Activated naive CD4-positive, alpha-beta T cell treated with anti-CD3 and anti-CD28 coated beads, Interleukin-2, amount 50 U/mL, for 72 hours (primary cell): ENCODE measurements at places on chromosomes 5 and 9. TPM values are rescaled to one million over a fixed set of nuclear protein-coding genes. Genes with fewer than 3 reads are reported as not detected.

GRCh38 chr5:163727028-163727427 is 221.6 kb downstream of the MAT2B start:
- no peak for DNase-seq

- no peak for DNase-seq
Observed at GRCh38 chr5:43530648-43531047, 15.7 kb upstream of the C5orf34 start.

- no peak for DNase-seq
Observed at GRCh38 chr5:137215261-137215660, 283.9 kb downstream of the SPOCK1 start.

- DNase-seq, result no peak
Observed at GRCh38 chr5:40385544-40385943, 294.2 kb upstream of the PTGER4 start.

DNA sequence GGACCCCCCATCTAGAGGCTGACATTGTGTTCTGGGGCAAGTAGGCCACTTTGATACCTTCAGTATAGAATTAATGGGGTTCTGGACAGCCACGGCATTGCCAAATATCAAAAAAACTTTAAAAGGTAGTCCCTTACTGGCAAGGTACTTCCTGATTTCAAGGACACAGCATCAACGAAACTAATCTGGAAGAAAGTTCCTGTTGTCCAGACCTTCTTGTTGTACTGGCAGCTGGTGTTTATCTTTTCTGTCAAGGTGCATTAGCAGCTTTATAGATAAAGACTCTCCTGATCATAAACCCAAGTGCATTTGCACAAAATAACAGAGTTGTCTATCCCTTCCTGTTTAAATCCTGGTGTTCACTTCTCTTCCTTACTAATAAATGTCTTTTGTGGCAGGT is 23.7 kb upstream of the GOLGA1 start:
- no peak for DNase-seq

GRCh38 chr9:13919401-13919800 is 394.5 kb downstream of the NFIB start:
- no peak for DNase-seq

GRCh38 chr5:40399349-40399748 is 280.4 kb upstream of the PTGER4 start:
- DNase-seq, result no peak

DNA sequence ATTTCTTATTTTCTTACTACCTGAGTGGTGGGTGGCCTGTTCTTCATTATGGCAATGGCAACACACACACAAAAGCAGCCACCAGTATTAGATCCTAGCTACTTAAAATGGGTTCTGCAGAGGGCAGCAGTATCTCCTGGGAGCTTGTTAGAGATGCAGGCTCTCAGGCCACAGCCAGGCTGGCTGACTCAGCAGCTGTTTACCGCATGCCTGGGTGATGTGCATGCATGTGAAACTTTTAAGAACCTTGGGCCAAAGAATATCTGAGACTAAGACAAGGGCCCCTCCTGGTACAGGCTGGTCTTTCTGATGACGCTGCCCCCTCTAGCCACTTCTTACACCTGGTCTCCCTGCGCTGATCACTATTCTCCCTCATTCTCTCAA is 399.0 kb downstream of the MED10 start:
- no peak for DNase-seq

DNA sequence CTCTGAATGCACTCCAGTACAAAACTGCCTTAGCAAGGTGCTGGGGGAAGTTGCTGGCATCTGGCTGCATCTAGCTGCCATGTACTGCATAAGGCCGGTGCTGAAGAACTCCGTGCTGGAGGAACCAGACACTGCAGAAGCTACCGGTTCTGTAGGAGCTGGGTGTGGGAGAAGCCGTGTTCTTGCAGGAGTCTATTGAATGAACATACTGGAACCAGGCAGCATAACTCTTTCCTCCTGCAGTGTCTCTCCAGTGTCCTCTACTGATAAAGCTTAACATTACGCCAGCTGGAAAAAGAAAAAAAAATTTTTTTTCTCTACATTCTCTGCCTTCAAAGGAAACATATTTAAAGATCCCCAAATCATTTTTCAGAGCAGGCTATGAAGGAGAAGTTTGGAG is 38.5 kb downstream of the VPS13A start:
- no peak for DNase-seq

DNA sequence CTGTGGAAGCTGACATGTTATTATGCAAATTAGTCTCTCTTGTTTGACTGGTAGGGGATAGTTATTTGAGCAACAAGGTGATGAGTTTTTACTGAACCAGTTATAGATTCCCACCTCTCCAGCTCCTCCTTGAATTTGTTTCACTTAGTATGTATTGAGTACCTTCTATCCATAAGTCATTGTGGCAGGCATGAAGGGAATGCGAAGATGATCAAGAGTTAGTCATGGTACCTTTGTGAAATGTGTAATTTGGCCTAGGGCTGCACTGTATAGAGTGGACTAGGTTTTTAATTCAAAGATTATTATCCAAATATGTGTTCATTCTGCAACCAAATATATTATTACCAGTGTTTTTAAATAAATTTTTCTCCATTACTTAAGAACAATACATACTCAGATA is 110.1 kb downstream of the HACD4 start:
- no peak for DNase-seq

GRCh38 chr9:112232233-112232632 is 57.1 kb upstream of the SUSD1 start:
- DNase-seq, result no peak

- DNase-seq, result no peak
Observed at GRCh38 chr9:135480071-135480939, 723 bp downstream of the PPP1R26 start.

DNA sequence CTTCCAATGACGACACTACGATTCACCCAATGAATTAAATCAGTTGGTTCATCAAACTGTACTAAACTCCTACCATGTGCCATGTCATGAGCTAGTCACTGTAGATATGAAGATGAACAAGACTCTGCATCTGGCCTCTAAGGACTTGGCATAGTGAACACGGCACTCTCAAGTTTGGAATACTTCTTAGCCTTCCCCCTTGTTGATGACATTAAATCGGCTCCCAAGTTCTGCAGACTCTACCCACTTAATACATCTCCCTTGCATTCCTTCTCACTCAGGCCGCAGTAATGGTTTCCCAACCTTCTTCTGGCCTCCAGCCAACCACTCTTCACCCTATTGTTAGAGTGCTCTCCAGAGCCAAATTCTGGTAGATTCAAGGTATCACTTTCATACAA is 184.7 kb downstream of the MAPKAP1 start:
- no peak for DNase-seq

GRCh38 chr5:96066386-96066719 is 104.7 kb upstream of the ELL2 start:
- no peak for DNase-seq

DNA sequence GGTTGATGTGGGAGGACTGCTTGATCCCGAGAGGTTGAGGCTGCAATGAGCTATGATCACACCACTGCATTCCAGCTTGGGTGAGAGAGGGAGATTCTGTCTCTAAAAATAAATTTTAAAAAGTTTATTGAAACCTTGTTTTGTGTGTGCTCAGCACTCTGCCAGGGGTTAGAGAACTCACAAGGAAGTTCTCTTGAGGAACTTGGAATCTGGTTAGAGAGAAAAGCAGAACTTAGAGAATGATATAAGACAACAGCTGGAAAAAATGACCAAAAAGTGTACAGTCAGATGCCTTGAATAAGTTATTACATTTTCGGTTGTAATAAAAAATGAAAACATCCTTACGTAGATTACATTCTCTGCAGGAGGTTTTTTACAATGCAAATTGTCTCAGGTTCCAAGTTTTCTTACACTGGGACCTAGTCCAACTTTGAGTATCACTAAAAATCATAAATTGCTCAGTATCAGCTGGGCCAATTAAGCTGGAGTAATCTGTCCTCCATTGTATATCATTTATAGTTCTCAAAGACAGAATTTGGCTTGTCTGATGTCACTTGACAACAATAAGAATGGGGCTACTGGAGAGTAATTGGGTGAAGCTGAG is 21.7 kb upstream of the TENT2 start:
- DNase-seq, result no peak

DNA sequence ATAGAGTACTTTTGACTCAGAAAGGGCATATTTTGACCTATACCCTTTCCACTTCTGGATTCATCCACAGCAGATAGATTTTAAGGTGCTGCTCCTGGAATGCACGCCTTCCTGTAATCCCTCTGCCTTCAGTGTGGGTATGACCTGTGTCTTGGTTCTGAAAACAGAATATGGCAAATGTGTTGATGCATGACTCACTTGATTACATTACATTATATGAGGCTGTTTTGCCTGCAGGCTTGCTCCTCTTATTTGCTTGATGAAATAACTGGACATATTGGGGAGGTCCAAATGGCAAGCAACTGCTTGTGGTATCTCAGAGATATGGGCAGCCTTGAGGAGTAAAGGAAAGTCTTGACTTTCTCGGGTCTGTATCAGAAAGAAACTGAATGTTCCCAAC is 468.6 kb downstream of the CDH18 start:
- DNase-seq, result no peak

- no peak for DNase-seq
Observed at GRCh38 chr9:127473932-127474331, 22.6 kb downstream of the LRSAM1 start.

- no peak for DNase-seq
Observed at GRCh38 chr5:15926586-15926985, 253.0 kb downstream of the MARCHF11 start.

- no peak for DNase-seq
Observed at GRCh38 chr5:173926359-173926758, 38.2 kb downstream of the CPEB4 start.

GRCh38 chr5:1087428-1087827 is 24.4 kb downstream of the SLC12A7 start:
- no peak for DNase-seq

GRCh38 chr5:1322955-1323802 is 21.7 kb downstream of the CLPTM1L start:
- peak; percentile 49 for DNase-seq

GRCh38 chr5:151005187-151005949 is 15.0 kb upstream of the GPX3 start:
- DNase-seq, result no peak

DNA sequence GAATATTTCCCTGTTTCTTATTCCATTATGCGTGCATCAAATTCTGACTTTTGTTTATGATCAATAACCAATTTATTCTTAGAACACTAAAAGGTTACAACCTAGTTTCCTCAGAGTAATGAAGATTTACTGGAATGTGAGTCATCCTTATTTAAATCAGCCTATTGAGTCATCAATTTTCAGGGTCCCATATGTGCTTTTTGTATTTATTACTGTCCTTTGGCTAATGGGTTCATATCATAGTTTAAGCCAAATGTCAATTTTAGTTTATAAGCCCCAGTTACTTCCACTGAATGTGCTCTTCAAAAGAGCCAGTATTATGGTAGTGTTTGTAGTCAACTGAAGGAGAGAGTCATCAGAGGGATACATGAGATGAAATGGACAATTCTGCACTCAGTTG is 359.2 kb downstream of the PRR16 start:
- no peak for DNase-seq

GRCh38 chr5:172903790-172904189 is 55.4 kb upstream of the RPL26L1 start:
- no peak for DNase-seq

- no peak for DNase-seq
Observed at GRCh38 chr5:44402084-44402483, 12.9 kb upstream of the FGF10 start.

- no peak for DNase-seq
Observed at GRCh38 chr5:91110686-91111085, 272.4 kb downstream of the ARRDC3 start.

DNA sequence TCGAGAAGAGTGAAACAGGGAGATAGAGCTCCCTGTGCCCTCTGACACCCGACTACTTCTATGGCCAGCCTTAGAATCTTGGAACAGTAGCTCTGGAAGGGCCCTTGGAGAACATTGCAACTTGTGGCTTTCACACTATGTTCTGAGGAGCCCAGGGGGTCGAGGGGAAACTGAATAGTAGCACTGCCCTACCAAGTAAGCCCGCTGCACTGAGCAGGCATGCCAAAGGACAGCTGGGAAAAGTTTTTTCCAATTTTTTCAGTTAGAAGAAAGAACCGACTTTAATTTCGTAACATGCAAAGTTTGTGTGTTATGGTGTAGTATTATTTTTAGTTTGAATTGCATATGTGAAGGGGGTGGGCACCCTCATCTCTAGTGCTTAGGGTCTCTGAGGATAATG is 10.9 kb downstream of the SMIM3 start:
- DNase-seq, result no peak

- DNase-seq, result no peak
Observed at GRCh38 chr5:163696579-163696887, 191.1 kb downstream of the MAT2B start.

- DNase-seq, result no peak
Observed at GRCh38 chr9:119827526-119827925, 458.3 kb upstream of the BRINP1 start.

DNA sequence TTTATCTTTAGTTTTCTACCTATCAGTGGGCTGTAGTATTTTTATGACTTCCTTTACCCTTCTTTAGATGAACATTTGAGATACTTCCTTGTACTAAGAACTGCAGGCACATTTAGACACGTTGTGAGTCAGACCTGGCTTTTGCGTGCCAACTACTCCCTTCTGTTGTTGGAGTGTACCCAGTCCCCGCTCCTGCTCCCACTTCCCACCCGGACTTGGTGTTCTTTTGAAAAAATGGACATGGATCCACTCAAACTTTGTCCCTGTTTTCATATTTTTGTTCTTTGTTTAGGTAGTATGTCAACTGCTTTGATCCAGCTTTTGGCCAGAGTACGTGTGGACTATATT is 60.7 kb downstream of the PARP8 start:
- DNase-seq, result no peak

DNA sequence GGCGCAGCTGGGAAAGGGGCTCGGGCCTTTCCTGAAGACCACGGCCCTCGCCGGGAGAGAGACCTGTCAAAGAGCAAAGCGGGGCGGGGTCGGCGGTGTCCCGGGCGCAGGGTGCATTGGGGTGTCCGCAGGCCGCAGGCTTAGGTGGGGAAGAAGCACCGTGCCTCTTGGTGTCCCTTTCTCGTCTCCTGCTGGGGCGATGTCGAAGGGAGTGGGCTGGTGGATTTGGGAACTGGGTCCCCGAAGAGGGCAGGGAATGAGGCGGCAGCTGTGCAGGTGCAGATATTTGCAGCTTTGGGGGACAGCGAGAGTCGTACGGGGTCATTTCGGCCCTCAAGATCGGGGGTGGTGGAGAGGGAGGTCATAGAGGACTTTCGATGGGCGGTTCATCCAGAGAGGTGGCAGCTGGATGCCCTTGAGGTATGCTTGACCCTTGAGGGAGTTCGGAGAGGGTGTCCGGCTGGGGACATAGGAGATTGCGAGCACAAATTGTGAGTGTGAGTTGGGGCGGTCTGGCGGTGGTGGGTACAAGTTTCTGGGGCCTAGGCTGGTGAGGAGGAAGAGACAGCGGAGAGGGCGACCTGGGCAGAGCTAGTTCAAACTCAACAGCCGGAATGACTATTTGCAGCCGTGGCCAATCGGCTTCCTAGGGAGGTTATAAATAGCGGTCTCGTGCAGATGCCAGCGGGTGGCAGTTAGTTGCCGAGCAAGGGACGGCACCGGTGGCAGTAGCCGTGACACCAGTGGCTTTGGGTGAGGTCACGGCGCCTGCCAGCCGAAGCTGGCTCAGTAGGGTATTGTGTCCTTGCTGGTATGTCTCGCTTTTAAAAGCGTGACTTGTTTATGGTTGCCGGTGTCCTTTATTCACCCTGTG is 601 bp downstream of the NNT start:
- DNase-seq, result peak; percentile 89

SLC4A9 gene
- 0.25 TPM for total RNA-seq

GPRIN1 gene
- total RNA-seq, result 4.6 TPM

LIFR gene
- 0.25 TPM for total RNA-seq

SLCO6A1 gene
- total RNA-seq, result not detected

ROR2 gene
- not detected for total RNA-seq

IFNK gene
- total RNA-seq, result not detected

FOXD4L4 gene
- not detected for total RNA-seq

TAL2 gene
- 0.54 TPM for total RNA-seq

LSM11 gene
- total RNA-seq, result 7.8 TPM

RGMB gene
- total RNA-seq, result 2.9 TPM
